H4 (cell line): ENCODE measurements at places on chromosomes 5 and 9. TPM values are rescaled to one million over a fixed set of nuclear protein-coding genes. Genes with fewer than 3 reads are reported as not detected.

OTP gene
- not detected in 2 replicates for total RNA-seq

OR1Q1 gene
- not detected in 2 replicates for total RNA-seq

FOXD4L4 gene
- not detected in 2 replicates for total RNA-seq

ZNF300 gene
- total RNA-seq = 4.3 and 5.7 TPM in 2 replicates

MARCHF6 gene
- total RNA-seq = 35.3 and 44.7 TPM in 2 replicates

GABRA6 gene
- 0.14 TPM in 1 of 2 replicates, not detected in the other for total RNA-seq

SPATA31A1 gene
- total RNA-seq = not detected in 2 replicates

IFNB1 gene
- total RNA-seq = not detected in 2 replicates

CANX gene
- total RNA-seq = 978 and 1,126 TPM in 2 replicates

SOX30 gene
- not detected in 2 replicates for total RNA-seq

PLPPR1 gene
- total RNA-seq = 12.0 TPM in 1 of 2 replicates, not detected in the other

CD274 gene
- 0.95 and 1.1 TPM in 2 replicates for total RNA-seq

PCDHA1 gene
- total RNA-seq = 0.45 and 0.56 TPM in 2 replicates

SHOC1 gene
- 0.94 and 1.5 TPM in 2 replicates for total RNA-seq

BAAT gene
- not detected in 2 replicates for total RNA-seq

SPINK1 gene
- not detected in 2 replicates for total RNA-seq

PCDHB13 gene
- 1.2 and 2.0 TPM in 2 replicates for total RNA-seq

B4GALT1 gene
- total RNA-seq = 33.5 and 34.5 TPM in 2 replicates

ANKRD18B gene
- 0.75 TPM in 1 of 2 replicates, not detected in the other for total RNA-seq

FOXD4L6 gene
- total RNA-seq = 0.14 TPM in 1 of 2 replicates, not detected in the other

IL33 gene
- not detected in 2 replicates for total RNA-seq

SLC34A1 gene
- not detected in 2 replicates for total RNA-seq

IFNA2 gene
- not detected in 2 replicates for total RNA-seq

PRDM9 gene
- 0.02 TPM in 1 of 2 replicates, not detected in the other for total RNA-seq

SLC27A6 gene
- 0.37 and 0.45 TPM in 2 replicates for total RNA-seq

ICE1 gene
- total RNA-seq = 14.1 and 19.1 TPM in 2 replicates

ENHO gene
- total RNA-seq = 1.9 and 2.3 TPM in 2 replicates

CER1 gene
- not detected in 2 replicates for total RNA-seq

KIAA0825 gene
- total RNA-seq = 2.3 and 3.7 TPM in 2 replicates

PAEP gene
- 2.6 TPM in 1 of 2 replicates, not detected in the other for total RNA-seq

RFK gene
- 27.3 and 30.5 TPM in 2 replicates for total RNA-seq

SPATA31E1 gene
- total RNA-seq = not detected in 2 replicates

TRPM6 gene
- total RNA-seq = 0.12 and 0.29 TPM in 2 replicates

ALDH1A1 gene
- 4.4 and 7.6 TPM in 2 replicates for total RNA-seq

GGTA1 gene
- 0.35 TPM in 1 of 2 replicates, not detected in the other for total RNA-seq

NSD1 gene
- total RNA-seq = 27.6 and 30.3 TPM in 2 replicates

CCL28 gene
- not detected in 2 replicates for total RNA-seq

OGN gene
- not detected in 2 replicates for total RNA-seq
